Erythroblast (primary cell): ENCODE measurements at places on chromosomes 16 and 17.
A peak's percentile ranks its signal among the peaks of the same experiment; 100 is the strongest.

DNA sequence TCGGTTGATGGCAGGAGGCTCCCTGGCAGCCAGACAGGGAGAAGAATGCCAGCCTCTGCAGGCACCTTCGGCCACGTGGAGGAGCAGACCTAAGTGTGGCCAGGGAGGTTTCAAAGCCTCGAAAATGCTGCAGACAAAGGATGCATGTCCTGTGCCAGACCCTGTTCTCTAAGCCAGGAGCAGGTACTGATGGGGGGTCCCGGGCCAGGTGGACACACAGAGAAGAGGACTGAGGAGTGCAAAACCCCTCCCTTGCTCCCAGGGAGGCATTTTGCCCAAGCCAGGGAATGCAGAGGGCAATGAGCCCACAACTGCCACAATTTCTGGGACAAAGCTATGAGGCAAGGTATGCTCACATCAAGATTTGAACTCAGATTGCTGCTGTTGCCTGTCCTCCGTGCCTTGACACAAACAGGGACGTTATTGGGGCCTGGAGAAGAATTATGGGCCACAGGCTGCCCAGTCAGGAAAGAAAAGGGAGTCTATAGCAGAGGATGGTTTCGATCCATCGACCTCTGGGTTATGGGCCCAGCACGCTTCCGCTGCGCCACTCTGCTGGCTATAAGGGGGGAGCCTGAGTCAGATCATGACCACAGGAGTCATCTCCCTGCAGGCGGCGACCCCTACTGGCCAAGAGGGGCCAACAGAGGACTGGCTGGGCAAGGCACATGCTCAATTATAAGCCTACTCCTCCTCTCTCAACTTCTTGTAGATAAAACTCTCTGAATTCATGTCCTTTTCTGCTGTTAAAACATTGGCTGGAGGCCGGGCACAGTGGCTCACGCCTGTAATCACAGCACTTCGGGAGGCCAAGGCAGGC lies 25.1 kb upstream of the FOXK2 start:
- DNase-seq, result peak; percentile 94

DNA sequence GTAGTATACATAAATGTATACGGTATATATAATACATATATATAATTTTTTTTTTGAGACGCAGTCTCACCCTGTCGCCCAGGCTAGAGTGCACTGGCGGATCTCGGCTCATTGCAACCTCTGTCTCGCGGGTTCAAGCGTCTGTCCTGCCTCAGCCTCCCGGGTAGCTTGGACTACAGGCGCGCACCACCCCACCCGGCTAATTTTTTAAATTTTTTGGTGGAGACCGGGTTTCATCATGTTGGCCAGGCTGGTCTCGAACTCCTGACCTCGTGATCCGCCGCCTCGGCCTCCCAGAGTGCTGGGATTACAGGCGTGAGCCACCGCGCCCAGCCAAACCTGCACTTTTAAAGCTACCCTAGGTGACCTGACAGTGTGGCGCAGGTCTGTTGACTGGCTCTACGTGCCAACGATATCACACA lies 745 bp downstream of the PAM16 start:
- DNase-seq, result no peak

GRCh38 chr16:89909777-89910716 lies 8.6 kb upstream of the MC1R start:
- peak; percentile 81 for DNase-seq

- DNase-seq, result no peak
Observed at GRCh38 chr17:67052720-67053437, 8.5 kb downstream of the CACNG1 start.

DNA sequence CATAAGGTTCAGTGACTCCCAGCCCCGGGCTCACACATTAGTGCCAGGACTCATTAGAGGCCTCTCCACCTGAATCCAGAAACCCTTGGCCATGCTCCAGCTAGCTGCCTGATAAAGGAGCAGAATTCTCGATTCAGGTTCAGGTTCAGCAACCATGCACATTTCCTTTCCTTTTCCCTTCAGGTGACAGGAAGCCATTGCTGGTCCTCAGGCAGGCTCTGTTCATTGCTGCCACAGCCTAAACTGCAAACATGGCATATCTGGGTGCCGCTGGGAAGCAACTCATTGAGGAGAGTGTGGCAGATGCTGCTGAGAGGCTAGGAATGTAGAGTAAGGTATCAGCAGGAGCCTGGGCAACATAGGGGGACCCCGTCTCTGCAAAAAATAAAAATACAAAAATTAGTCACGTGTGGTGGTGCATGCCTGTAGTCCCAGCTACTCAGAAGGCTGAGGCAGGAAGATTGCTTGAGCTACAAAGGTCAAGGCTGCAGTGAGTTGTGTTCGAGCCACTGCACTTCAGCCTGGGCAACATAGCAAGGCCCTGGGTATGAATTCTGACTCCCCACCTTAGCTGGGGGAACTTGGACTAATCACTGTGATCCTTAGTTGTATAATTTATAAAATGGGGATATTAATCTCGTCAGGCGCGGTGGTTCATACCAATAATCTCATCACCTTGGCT lies 28.7 kb downstream of the ARL4D start:
- no peak for DNase-seq

DNA sequence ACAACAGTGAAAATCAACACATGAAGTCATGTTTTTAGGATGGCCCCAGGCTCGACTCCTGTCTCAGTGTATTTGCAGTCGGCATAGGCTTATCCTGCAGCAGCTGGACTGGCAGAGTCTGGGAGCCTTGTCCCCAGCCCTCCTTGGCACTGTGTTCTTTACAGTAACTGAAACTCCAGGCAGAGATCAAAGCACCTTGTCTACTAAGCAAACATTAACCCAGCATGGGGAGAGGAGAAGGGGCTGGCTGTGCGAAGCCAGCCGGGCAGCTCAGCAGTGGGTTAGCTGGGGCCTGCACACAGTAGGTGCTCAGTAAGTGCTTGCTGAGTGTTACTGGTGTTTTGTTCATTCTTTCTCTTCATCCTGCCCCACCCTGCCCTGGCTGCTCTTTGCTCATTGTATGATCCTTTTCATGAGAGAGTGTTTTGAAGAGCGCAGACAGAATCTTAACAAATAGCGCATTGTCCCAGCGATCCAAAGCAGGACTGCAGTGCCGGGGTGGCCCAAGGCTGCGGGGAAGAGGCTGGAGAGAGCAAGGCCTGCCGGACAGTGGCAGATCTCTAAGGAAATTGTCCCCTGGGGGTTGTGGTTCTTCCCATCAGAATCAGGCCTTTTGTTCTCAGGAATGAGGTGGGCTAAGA lies 23.5 kb upstream of the ITGB4 start:
- no peak for DNase-seq

GRCh38 chr16:22335668-22336246 lies 38.5 kb downstream of the POLR3E start:
- DNase-seq, result no peak

GRCh38 chr17:80485846-80486245 lies 9.4 kb upstream of the NPTX1 start:
- DNase-seq, result no peak

- DNase-seq, result no peak
Observed at GRCh38 chr16:53090286-53090590, 35.4 kb downstream of the CHD9 start.

DNA sequence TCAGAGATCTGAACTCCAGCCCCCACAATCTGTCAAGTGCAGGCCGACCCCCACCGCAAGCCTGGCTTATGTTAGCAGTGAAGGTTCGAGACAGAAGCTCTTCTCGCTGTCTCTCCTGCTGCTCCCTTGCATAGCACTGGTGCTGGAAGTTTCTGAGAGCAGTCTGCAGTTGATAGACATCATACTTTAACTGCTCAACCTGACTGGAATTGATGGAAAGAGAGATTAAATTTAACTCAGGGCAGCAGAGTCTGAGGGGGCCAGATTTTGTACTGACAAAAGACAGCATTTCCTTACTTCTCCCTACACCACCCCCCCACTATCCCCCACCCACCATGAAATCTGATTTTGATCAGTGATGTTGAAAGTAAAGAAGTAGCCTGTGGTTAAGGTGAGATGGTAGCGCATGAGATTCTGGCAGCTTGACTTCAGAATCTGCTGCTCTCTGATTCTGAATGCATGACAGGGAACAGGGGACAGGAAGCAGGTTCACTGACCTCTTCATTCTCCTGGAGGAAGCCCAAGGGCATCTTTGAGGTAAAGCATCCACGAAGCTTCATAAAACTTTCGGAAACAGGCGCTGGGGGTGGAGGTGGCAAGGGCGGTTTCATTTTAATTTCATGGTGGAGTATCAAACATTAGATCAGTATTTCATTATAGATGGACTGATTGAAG lies 44.3 kb upstream of the TMEM97 start:
- DNase-seq, result no peak

DNA sequence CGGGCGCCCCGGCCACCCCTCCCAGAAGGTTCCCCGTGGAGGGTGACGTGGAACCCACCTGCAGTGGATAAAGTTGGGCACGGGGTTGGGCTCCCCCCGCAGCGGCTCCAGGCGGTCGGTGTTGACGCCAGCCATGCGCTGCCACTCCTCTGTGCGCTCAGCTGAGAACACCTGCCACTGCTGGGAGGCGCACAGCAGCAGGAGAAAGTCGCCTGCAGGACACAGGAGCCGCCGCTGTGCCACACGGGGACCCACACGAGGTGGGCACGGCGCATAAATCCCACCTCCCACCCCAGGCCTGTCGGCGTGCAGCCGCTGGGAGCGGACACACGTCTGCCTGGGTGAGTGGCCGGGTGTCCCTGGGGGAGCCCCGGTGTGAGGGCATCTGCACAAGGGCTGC lies 20.7 kb downstream of the CTU2 start:
- no peak for DNase-seq

GRCh38 chr17:37410357-37410756 lies 3.7 kb downstream of the TADA2A start:
- no peak for DNase-seq

GRCh38 chr17:82864713-82865248 lies 25.0 kb upstream of the ZNF750 start:
- no peak for DNase-seq

DNA sequence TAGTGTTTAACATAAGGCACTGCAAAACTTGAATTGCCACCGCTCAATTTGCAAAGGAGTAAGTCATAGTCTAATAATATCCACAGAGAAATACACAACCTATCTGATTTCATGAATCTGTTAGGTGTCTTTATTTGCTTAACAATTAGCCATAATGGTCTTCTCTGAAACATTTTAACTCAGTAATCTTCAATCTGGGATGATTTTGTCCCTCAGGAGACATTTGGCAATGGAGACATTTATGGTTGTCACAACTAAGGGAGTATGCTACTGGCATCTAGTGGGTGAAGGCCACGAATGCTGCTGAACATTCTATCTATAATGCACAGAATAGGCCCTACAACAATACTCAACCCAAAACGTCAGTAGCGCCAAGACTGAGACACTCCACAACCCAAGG lies 4.3 kb downstream of the UBE2G1 start:
- peak; percentile 8 for DNase-seq

GRCh38 chr16:19858340-19859018 lies 26.2 kb downstream of the GPRC5B start:
- no peak for DNase-seq

- DNase-seq, result peak; percentile 56
Observed at GRCh38 chr17:75504347-75505151, 10.8 kb downstream of the CASKIN2 start.

- DNase-seq, result no peak
Observed at GRCh38 chr16:89639385-89639784, 18.1 kb downstream of the CHMP1A start.

- no peak for DNase-seq
Observed at GRCh38 chr17:77728871-77729270, 229.6 kb upstream of the TNRC6C start.

GRCh38 chr16:74455619-74456289 lies 34.5 kb upstream of the CLEC18B start:
- DNase-seq, result no peak

GRCh38 chr17:49745175-49746139 lies 18.5 kb downstream of the FAM117A start:
- DNase-seq, result no peak

DNA sequence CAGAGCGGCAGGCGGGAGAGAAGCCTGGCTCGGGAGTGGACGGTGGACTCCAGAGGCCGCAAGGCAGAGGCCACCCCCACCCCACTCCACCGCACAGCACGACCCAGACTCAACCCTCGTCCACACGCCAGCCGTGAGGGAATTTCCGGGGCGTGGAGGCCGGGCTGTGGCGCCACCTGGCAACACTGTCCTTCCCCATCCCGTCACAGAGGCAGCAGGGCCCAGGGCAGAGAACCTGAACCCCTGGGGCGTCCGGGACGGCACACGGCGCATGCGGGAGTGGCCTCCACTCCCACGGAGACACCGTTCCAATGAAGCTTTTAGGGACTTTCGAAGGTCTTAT lies 23.5 kb downstream of the GNPTG start:
- DNase-seq, result no peak

- DNase-seq, result no peak
Observed at GRCh38 chr17:61775364-61775763, 88.0 kb downstream of the BRIP1 start.

DNA sequence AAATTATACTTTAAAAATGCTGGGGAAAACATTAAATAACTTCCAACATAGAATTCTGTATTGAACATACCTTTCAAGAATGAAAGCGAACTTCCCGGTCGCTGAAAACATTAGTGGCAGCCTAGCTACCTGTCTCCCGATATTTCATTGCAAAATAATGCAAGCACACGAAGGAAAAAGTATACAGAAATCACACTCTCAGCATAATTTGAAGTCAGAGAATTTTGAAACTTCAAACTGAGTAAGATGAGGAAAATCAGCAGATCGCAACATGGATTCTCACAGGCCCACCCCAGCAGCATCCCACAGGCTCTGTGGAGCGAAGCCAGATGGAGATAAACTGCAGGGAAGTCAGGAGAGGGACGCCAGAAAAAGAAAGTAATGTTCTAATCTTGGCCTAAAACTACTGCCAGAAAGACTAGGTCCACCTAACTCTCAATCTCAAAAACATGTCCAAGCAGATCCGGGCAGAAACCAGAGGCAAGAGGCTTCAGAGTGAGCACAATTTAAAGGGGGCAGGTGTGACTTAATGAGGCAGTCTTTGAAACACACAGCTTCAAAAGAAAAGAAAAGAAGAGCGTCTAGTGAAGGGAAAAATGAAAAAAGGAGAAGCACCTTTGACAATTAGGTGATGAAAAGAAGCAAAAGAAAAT lies 4.8 kb upstream of the GOSR1 start:
- no peak for DNase-seq

GRCh38 chr17:35010093-35010492 lies 29.8 kb downstream of the LIG3 start:
- no peak for DNase-seq

GRCh38 chr17:28001149-28001548 lies 41.3 kb upstream of the NLK start:
- DNase-seq, result peak; percentile 30

GRCh38 chr16:71631776-71632175 lies 5.8 kb downstream of the MARVELD3 start:
- no peak for DNase-seq
